Aorta (tissue), 5 donors: ENCODE measurements at places on chromosomes 4 and X.

DNA sequence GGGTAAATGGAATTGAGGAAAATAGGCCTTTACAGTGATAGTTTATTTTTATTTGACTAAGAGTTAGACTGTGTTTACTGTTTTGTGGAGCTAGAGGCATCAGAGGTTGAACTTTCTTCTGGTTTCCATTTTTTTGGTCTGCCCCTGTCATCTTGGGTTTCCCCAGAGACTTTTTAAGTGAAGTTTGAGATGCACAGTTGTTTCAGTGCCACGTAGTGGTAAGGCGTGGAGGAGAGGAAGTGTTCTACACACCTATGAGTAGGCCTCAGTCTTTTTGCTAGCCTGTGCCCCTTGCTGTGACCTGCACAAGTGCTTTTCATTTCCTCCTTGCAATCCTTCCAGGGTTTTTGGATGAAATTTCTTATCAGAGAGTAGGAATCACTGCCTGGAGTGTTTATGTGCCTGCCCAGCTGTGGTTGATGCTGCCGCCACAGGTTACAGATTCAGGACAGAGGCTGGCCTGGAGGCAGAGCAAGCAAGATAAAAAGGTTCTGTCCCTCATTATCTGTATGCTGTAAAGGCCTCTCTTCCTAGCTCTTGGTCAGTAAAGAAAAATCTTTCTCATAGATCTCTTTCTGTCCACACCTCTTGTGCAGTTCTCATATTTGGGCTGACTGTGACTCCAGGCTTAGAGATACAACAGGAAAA is 12.5 kb upstream of the HSFX4 start:
- DNase-seq, result no peak

GRCh38 chr4:622071-622995 is 3.0 kb upstream of the PDE6B start:
- DNase-seq, result peak; percentile 29

DNA sequence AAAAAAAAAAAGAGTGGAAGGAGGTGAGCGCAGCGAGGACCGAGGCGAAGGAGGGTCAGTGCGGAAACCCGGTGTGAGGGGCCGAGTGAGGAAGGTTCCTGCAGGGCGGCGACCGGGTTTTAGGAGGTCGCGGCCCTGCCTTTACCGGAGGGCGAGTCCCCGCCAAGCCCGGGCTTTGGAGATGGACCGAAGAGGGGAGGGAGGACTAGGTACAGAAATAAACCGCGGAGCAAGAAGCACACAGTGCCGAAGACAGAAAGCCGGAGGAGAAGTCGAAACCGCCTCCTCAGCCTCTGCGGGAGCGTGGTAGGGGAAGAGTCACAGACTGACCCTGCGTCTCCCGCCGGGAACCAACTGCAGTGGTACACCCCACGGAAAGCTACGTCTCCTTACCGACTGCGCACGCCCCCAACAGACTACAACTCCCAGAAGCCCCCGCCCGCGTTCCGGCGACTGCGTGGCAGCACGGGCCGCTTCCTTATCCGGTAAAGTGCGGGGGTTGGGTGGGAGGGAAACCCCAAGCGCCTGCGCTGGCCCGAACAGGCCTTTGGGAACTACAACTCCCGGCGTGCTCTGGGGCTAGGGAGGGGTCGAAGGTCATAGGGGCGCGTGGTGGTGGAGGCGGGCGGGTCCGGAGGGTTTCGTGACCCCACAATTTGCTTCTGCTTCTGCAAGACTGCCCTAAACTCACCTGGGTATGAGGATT is at the start of gene NFXL1:
Gene NFXL1, minus strand, starts transcription at position 364 of the 706 bp plus-strand sequence. CDS start 380 bp downstream, outside the sequence.
- DNase-seq, result peak; percentile 99

DNA sequence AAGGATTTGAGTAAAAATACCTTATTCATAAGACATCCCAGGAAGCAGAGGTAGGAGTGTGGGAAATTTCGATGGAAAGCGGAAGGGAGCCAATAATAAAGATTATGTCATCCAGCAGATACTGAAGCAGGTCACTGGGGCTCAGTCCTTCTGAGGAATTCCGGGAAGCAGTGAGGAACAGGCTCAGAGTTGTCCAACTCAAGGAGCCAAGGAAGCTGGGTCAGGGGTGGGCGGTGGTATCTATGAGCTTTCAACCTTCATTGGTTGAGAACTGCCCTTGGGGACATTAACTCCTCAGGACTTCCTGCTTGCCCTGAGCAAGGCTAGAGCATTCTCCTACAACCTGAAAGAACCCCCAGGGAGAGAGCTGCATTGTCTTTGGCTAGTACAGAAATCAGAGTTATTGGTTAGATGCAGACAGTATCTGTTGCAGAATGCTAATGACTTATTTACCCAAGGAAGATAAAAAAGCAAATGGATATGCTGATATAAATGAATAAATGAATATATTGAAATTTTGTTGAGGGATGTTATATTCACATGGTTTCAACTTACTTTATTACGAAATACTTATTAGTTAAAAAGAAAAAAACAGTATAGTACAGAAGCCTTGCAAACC is 68.2 kb downstream of the DMP1 start:
- no peak for DNase-seq

GRCh38 chr4:19213388-19213787 is 1038.3 kb upstream of the SLIT2 start:
- DNase-seq, result no peak

GRCh38 chr4:147839200-147839599 is 107.3 kb downstream of the ARHGAP10 start:
- DNase-seq, result no peak

DNA sequence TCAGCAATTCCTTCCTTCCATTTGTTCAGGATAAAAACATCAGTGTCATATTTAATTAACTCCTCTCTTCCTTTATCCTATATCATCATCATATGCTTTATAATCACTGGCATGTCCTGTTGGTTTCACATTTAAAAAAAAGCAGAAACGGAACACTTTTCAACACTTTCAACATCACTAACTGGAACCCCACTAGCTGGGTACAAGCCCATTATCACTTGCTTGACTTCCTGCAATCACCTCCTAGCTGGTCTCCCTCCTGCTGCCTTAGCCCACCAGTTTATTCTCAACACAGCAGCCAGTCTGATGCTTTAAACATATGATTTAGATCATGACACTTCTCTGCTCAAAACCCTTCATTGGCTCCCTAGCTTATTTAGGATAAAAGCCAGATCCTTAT is 116.4 kb upstream of the LSM6 start:
- DNase-seq, result no peak

DNA sequence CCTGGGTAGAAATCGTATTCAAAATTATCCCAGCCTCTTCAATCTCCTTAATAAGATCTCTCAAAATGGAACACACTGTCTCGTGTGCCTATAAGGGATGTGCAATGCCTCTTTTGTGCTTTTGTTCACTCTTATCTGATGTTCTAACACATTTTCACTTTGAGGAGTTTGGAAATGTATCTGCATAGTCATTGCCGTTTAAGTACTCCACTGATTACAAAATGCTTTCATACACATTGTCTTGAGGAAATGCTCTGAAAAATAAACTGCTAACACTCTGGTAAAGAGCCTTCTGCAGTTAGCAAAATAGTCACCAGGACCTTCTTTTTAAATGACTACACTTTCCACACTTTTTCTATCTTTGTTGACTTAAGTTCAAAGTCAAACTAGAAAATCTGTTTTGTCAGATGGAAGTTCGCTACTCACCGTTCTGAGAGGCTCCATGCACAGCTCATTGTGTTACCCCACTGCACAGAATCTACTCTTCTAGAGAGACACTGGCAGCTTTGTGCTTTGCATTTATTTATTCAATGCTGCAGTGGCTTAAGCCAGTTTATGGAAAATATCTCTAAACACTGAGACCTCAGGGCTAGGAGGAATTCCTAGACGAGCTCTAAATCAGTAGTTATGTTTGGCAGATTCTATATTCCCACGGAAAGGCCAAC is 159.0 kb downstream of the CHIC2 start:
- no peak for DNase-seq

GRCh38 chr4:127503111-127503510 is 129.6 kb upstream of the INTU start:
- no peak for DNase-seq

DNA sequence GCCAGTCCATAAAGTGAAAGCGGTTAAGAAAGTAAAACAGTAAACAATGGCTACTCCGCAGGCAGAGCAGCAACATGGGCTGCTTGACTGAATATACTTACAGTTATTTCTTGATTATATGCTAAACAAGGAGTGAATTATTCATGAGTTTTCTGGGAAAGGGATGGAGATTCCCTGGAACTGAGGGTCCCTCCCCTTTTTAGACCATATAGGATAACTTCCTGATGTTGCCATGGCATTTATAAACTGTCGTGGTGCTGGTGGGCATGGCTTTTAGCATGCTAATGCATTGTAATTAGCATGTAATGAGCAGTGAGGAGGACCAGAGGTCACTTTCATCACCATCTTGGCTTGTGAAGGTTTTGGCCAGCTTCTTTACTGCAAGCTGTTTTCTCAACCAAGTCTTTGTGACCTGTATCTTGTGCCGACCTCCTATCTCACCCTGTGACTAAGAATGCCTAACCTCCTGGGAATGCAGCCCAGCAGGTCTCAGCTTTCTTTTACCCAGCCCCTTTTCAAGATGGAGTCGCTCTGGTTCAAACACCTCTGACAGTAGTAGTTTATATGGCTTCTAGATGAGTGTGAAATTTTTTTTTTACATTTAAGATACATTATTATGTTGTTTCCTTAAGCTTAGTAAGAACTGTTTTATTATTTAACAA is 514.8 kb upstream of the TENM3 start:
- no peak for DNase-seq

DNA sequence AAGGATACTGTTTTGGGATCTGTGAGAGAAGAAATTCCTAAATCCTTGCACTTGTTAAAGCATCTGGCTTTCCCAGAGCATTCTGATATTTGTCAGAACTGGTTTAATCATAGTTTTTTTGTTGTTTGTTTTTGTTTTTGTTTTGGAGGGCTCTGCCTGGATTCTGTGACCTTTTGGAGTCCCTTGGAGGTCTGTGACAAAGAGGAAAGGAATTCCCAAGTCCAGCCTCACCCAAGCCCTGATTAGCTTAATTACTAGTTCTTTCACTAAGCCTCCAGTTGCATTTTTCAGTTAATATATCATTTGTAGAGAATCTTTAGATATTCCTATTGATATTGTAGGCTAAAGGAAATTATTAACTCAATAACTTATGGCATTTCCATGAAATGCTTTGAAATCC is 711 bp downstream of the ACE2 start:
- no peak for DNase-seq

DNA sequence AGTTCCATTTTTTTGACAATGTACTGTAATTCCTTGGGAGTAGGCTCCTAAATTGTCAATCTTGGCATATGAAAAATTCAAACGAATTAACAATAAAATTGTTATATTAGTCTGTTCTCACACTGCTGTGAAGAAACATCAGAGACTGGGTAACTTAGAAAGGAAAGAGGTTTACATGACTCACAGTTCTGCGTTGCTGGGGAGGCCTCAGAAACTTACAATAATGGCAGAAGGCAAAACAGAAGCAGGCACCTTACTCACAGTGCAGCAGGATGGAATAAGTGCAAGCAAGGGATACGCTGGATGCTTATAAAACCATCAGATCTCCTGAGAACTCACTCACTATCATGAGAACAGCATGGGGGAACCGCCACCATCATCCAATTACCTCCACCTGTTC is 246.4 kb upstream of the TRAM1L1 start:
- DNase-seq, result no peak

GRCh38 chr4:31662951-31663350 is 942.8 kb downstream of the PCDH7 start:
- DNase-seq, result no peak

GRCh38 chr4:147371661-147372060 is 109.2 kb upstream of the EDNRA start:
- no peak for DNase-seq

GRCh38 chrX:68571610-68572311 is 72.9 kb downstream of the YIPF6 start:
- no peak for DNase-seq

GRCh38 chr4:133145758-133146573 is 3.1 kb upstream of the PCDH10 start:
- no peak for DNase-seq

GRCh38 chrX:10254739-10255138 is 98.0 kb downstream of the CLCN4 start:
- DNase-seq, result no peak

DNA sequence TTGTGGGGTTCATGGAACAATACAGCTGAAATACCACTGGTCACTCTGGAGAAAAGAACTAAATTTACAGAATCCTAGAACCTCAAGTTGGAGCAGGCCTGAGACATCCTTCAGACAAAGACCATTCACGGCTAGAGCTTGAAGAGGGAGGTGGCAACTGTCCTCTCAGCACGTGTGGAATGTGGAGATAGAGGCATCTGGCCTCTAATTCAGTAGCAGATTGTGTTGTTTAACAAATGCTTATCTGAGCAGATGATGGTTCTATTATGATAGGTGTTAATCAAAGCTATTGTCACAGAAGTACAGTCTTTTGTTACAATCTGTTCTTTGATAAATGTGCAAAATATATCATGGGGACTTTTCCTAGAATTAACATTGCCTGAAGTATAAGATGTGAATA is 121.7 kb upstream of the KCNIP4 start:
- no peak for DNase-seq

DNA sequence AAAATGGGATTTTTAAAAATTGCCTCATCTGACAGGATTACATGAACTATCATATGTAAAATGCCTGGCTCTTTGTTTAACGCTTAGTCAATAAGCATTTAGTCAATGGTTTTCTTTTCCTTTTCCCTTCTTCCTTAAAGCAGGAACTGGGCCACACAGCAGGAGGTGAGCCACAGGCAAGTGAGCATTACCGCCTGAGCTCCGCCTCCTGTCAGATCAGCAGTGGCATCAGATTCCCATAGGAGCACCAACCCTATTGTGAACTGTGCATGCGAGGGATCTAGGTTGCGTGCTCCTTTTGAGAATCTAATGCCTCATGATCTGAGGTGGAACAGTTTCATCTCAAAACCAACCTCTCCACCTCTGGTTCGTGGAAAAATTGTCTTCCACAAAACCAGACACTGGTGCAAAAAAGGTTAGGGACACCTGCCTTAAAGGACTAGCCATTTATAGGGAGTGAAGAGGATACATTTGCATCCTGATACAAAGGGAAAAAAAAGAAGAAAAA is 306.1 kb downstream of the FBXW7 start:
- no peak for DNase-seq

- DNase-seq, result no peak
Measured at GRCh38 chrX:44239036-44239435, 104.4 kb downstream of the EFHC2 start.
